Neural crest cell (in vitro differentiated cells): ENCODE measurements at places on chromosomes 6 and 20. TPM values are rescaled to one million over a fixed set of nuclear protein-coding genes. Genes with fewer than 3 reads are reported as not detected.

DNA sequence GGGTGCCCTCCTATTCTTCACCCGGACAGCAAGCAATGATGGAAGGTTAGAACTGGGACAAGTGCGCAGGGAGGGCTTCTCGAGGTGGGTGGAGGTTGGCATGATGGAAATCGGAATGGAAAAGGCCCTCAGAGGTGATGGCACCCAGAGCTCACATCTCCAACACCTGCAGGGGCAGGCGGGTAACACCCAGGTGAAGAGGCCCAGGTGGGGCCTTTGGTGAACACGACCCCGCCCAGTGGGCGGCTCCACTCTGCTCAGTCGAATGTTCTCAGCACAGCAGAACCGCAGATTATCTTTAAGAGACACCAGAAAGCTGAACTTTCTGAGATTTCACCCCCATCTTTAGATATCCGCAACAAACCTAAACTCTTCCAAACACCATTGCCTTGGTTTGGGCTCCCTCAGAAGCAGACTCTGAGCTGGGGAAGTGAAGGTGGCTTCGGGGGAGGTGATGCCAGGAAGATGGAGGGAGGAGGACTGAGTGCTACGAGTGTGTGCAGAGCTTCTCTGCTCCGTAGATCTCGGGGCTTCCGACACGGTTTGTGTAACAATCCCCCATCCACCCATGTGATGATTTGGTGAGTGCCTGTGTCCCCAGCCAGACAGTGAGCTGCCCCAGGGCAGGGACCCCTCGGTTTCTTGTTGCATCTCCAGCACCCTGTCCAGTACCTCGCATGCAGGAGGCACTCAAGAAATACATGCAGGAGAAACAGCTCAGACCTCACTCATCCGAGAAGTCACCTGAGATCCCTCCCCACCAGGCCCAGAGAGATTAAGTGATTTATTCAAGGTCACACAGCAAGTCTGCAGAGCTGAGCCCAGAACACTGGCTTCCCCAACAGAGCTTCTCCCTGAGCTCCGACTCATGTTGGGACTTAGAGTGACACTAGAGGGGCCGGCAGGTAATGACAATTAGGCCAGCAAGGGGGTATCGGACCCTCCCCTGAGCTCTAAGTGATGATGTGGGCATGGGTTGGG is 45.4 kb downstream of the BPIFB1 start:
- H3K4me3 ChIP-seq = no peak overlapping the region
- H3K27me3 ChIP-seq = no peaks in the 10 kb centered on the region
- DNase-seq = no peak
- H3K27ac ChIP-seq = no peak overlapping the region

- H3K36me3 ChIP-seq = no peaks in the 10 kb centered on the region
- H3K27me3 ChIP-seq = no peaks in the 10 kb centered on the region
- DNase-seq = peak; percentile 2
- H3K27ac ChIP-seq = no peak overlapping the region
- H3K4me1 ChIP-seq = peaks cover 10% of the 10 kb centered on the region
Measured at GRCh38 chr6:147033267-147033666, 170.9 kb upstream of the STXBP5 start.

The SEL1L2 gene
- not detected in 2 replicates for total RNA-seq

- peaks cover 50% of the 10 kb centered on the region for H3K27me3 ChIP-seq
- H3K36me3 ChIP-seq = no peaks in the 10 kb centered on the region
- no peak within 1 kb of the TSS for H3K27ac ChIP-seq
- DNase-seq = peak; percentile 30
- H3K4me1 ChIP-seq = peaks cover 17% of the 10 kb centered on the region
- peak within 1 kb of the TSS; percentile 89 for H3K4me3 ChIP-seq
Measured at GRCh38 chr6:49550492-49551077, at the start of gene C6orf141. Gene C6orf141, plus strand, starts transcription at chr6:49550668. Its CDS starts 125 bp downstream, at chr6:49550793.

GRCh38 chr6:137498481-137499190 is 4.4 kb upstream of the OLIG3 start:
- no peak overlapping the region for H3K27ac ChIP-seq
- H3K4me3 ChIP-seq = no peak overlapping the region
- peaks cover 98% of the 10 kb centered on the region for H3K27me3 ChIP-seq
- DNase-seq = no peak
- peaks cover 20% of the 10 kb centered on the region for H3K4me1 ChIP-seq

The TOX2 gene
- 3.3 and 4.1 TPM in 2 replicates for total RNA-seq

DNA sequence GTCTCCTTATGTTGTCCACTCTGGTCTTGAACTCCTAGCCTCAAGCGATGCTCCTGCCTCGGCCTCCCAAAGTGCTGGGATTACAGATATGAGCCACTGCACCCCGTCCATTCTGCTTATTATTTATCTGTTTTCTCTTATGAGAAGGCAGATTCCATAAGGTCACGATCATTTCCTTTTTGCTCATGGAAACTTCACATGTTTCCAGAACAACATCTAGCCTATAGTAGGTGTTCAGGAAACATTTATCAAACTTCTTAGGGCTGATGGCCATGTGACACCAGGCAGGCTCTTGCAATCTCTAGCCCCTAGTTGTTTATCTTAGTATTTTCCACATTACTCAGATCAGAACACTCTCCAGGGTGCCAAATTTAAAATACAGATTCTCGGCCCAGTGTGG is 61.2 kb downstream of the ZFP64 start:
- no peaks in the 10 kb centered on the region for H3K27me3 ChIP-seq
- H3K4me1 ChIP-seq = no peaks in the 10 kb centered on the region
- no peak overlapping the region for H3K4me3 ChIP-seq
- DNase-seq = no peak
- no peak overlapping the region for H3K27ac ChIP-seq
- H3K36me3 ChIP-seq = peaks cover 8% of the 10 kb centered on the region

The HLA-DQA1 gene
- total RNA-seq = not detected in 2 replicates

The LGSN gene
- total RNA-seq = not detected in 2 replicates

DNA sequence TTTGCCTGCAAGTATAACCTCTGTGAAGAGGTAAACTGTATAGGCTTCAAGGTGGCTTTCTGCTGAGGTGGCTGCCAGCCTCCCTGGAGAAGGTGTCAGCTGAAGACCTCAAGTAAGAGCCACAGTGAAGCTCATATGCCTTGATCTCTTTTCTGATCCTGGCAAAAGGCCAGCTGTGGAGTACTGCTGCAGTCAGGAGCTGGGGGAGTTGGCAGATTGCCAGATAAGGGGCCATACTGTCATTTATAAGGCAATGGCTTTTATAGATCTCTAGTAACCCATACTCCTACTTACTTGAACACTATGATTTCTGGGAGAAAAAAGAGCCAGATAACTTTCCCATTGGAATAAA is 8.8 kb upstream of the CEP85L start:
- H3K4me1 ChIP-seq = no peaks in the 10 kb centered on the region
- no peaks in the 10 kb centered on the region for H3K36me3 ChIP-seq
- H3K27ac ChIP-seq = no peak overlapping the region
- no peak overlapping the region for H3K4me3 ChIP-seq

GRCh38 chr6:53630533-53631226 is 34.9 kb downstream of the KLHL31 start:
- H3K4me1 ChIP-seq = no peaks in the 10 kb centered on the region
- H3K27ac ChIP-seq = peak overlapping the region; percentile 82
- no peaks in the 10 kb centered on the region for H3K36me3 ChIP-seq
- no peaks in the 10 kb centered on the region for H3K27me3 ChIP-seq

The LST1 gene
- total RNA-seq = not detected in 2 replicates

The RBM12 gene
- total RNA-seq = 189 and 191 TPM in 2 replicates

The NRSN2 gene
- 42.0 and 44.4 TPM in 2 replicates for total RNA-seq

The RMND1 gene
- total RNA-seq = 27.4 and 34.7 TPM in 2 replicates

GRCh38 chr6:45206793-45207492 is 121.2 kb upstream of the RUNX2 start:
- no peaks in the 10 kb centered on the region for H3K4me1 ChIP-seq
- H3K27ac ChIP-seq = no peak overlapping the region
- no peak for DNase-seq

- peaks cover 55% of the 10 kb centered on the region for H3K4me1 ChIP-seq
- no peak overlapping the region for H3K4me3 ChIP-seq
- H3K27ac ChIP-seq = no peak overlapping the region
- no peak for DNase-seq
Measured at GRCh38 chr6:111793711-111794111, 79.5 kb downstream of the FYN start.

GRCh38 chr6:147900247-147900830 is 391.8 kb downstream of the SAMD5 start:
- no peak for DNase-seq
- H3K36me3 ChIP-seq = no peaks in the 10 kb centered on the region
- H3K27ac ChIP-seq = no peak overlapping the region

The SLC35D3 gene
- not detected in 2 replicates for total RNA-seq

- no peaks in the 10 kb centered on the region for H3K27me3 ChIP-seq
- no peak overlapping the region for H3K27ac ChIP-seq
- no peaks in the 10 kb centered on the region for H3K36me3 ChIP-seq
- H3K4me3 ChIP-seq = no peak overlapping the region
Measured at GRCh38 chr20:19920381-19921138, 96.6 kb upstream of the NAA20 start.

The DAAM2 gene
- 17.6 and 18.2 TPM in 2 replicates for total RNA-seq

GRCh38 chr6:15413466-15414234 is 167.8 kb downstream of the JARID2 start:
- H3K4me3 ChIP-seq = peak overlapping the region; percentile 28
- peaks cover 48% of the 10 kb centered on the region for H3K4me1 ChIP-seq
- no peak for DNase-seq
- no peak overlapping the region for H3K27ac ChIP-seq

DNA sequence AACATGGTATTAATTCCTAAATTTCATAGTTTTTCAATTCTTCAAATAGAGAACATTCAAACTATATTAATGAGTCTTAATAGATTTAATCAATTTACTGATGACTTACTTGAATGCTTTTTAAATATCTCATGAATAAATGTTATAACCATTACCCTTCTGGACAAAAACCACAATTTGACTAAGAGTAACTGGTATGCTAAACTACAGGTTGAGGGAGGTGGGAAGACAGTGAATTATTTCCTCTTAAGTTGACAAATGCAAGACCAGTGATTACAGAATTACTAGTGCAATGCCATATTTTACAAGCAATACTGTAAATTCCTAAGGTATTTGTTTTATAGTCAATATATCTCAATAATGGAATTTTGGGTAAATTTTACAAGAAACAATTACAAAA is 65.1 kb downstream of the REV3L start:
- peaks cover 3% of the 10 kb centered on the region for H3K4me1 ChIP-seq
- H3K27me3 ChIP-seq = no peaks in the 10 kb centered on the region
- H3K4me3 ChIP-seq = no peak overlapping the region
- no peak overlapping the region for H3K27ac ChIP-seq

The RGS17 gene
- total RNA-seq = 3.5 and 4.7 TPM in 2 replicates

GRCh38 chr6:2780102-2780737 is 15.0 kb downstream of the WRNIP1 start:
- DNase-seq = no peak
- peaks cover 8% of the 10 kb centered on the region for H3K36me3 ChIP-seq
- H3K27ac ChIP-seq = no peak overlapping the region
- H3K4me3 ChIP-seq = no peak overlapping the region

DNA sequence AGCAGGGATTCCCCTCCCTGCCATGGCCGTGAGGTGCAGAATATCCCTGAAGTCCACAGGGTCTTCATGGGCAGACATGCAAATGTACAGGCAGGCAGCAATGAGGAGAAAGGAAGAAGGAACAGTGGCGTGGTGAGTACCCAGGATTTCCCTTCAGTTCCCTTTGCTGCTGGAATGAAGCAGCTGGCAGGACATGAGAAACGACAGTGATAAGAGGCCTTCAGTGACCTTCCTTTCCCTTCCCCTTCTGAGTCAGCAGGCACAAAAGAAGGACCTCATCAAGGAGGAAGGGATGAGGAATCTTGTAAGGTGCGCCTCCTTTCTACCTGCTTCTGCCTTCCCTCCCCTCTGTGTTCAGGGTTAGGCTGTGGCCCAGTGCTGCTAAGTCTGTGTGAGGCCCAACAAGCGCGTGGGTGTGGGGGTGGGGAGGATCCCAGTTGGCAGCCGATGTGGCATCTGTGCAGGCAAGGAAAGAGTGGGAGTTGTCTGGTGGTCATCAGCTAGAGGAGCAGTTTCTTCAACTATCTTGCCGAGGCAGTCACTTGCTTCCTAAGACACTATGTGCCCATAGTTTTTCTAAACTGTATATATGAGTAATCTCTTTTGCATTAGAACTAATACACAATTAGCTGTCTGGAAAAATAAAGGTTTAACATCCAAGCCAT is 29.5 kb upstream of the FBXO9 start:
- H3K27me3 ChIP-seq = no peaks in the 10 kb centered on the region
- H3K4me1 ChIP-seq = peaks cover 23% of the 10 kb centered on the region
- peaks cover 41% of the 10 kb centered on the region for H3K36me3 ChIP-seq
- no peak overlapping the region for H3K27ac ChIP-seq
- DNase-seq = no peak
- H3K4me3 ChIP-seq = no peak overlapping the region
